Stimulated activated naive B cell treated with anti-CD40 and anti-IgM and Interleukin-4, amounts not matched to agents 10 μg/mL and 1 μg/mL and 100 μg/mL, for 72 hours (primary cell): ENCODE measurements at places on chromosomes 3 and 15.

GRCh38 chr3:81761904-81762580, 597 bp upstream of the GBE1 start:
- DNase-seq, result no peak

GRCh38 chr15:86336051-86336788, 256.5 kb downstream of the AGBL1 start:
- no peak for DNase-seq

DNA sequence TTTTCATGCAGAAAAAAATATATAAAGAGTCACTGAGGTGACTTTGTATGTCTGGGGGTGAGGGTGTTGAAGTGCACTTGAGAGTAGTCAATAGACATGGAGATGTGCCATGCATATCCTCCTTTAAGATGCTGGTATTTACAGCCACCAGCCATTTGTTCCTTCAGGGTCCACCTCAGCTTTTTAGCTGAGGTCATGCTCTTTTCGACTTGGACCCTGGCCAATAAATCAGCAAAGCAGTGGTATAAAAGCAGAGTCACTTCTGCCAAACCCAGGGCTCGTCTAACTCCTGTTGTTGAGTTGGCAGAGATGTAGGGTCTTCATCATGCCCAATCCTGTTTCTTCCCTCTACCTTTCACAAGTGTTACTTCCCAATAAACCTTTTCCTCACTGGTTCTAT, 75.1 kb upstream of the OSTN start:
- DNase-seq, result no peak

- DNase-seq, result no peak
These were observed 420.7 kb downstream of the ZNF385D start for GRCh38 chr3:21330293-21330692.

GRCh38 chr3:7333125-7333524, 472.2 kb downstream of the GRM7 start:
- DNase-seq, result no peak

DNA sequence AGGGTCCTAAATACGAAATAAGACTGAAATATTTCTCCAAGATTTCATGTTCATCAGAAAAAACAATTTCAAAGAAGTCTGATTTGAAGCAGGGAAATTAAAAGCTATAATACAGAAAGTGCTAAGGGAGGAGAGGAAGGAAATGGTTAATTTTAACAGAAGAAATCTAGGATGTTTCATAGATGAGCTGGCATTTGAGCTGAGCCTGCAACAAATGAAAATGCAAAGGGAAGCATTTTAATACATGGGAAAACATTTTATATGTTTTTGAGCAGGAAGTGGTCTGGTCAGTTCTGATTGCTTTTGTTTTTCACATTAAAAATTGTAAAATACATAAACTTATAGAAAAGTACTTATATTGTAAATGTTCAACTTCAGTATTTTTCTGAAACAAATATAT, 17.2 kb upstream of the RAP2B start:
- no peak for DNase-seq

GRCh38 chr3:122988508-122988907, 39.1 kb downstream of the SEMA5B start:
- no peak for DNase-seq

DNA sequence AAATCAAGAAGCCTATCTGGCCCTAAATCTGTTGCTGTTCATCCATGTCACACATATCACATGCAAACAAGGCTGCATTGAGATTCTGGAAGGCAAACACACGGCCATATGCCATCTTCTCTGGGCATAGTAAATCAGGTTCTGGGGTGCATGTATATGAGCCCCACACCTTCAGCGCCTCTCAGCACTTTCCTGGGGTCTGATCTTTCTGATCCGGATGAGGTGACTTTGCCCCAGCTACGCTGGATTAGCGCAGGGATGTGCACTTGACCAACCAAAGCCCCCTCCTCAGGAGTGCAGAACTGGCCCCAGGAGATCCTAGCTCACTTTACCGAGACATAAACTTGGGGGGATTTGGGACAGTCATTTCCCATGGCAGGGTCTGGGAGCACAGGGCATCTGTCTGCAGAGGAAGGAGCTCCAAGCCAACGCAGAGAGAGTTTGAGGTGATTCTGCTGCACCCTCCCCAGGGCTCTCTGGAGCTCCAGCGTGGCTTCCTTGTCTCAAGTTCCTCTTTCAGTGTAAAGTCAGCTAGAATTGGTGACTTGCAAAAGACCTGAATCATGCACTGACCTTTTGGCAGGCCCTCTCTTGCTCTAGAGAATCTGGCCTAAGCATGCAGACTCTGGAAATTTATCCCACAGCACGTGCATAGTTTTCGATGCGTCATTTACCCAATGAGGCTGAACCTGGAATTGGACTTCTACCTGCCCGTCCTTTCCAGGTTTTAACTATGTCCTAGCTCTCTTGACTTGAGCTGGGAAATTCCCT, 63.5 kb upstream of the KLF13 start:
- peak; percentile 68 for DNase-seq

GRCh38 chr3:42691816-42692666, 6.7 kb downstream of the KLHL40 start:
- DNase-seq, result no peak

DNA sequence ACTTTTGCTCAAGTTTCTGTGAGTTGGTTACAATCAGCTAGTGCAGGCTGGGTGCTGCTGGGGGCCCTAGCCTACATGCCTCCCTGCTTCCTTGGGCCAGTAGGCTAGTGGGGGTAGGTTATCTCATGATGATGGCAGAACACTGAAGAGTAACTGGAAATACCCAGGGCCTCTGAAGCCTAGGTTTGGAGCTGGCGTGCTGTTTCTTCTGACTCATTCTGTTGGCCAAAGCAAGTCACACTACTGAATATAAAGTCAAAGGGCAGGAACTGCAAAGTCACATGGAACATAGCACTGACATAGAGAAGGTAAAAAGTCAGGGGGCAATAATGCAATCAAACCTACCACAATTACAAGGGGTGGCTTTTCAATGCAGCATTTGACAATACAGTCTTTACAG, 34.5 kb downstream of the RASGRP1 start:
- DNase-seq, result no peak

DNA sequence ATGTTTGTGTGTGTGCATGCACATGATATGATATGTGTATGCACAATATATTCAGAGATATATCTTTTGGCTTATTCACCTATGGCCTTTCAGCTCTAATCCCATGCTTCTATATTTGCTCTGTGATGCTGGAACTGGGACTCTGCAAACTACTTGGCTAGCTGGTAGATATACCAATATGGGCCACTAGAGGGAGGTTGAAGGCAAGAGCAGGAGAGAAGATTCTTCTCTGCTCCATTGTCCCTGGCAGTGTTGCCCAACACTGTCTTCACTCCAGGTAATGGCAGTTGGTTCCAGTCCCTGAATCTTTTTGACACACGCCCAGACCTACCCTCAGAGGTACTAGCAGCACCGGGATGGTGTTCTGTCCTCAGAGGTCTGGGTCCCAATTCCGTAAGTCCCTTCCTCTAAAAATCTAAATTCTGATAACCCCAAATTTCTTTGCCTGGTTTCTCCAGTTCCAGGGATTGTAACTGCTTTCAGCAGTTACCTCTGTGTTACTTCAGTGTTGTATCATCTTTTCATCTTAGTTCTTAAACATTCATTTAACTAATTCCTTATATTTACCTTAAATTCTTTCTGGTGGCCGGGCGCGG, 44.7 kb downstream of the GTPBP8 start:
- peak; percentile 9 for DNase-seq

DNA sequence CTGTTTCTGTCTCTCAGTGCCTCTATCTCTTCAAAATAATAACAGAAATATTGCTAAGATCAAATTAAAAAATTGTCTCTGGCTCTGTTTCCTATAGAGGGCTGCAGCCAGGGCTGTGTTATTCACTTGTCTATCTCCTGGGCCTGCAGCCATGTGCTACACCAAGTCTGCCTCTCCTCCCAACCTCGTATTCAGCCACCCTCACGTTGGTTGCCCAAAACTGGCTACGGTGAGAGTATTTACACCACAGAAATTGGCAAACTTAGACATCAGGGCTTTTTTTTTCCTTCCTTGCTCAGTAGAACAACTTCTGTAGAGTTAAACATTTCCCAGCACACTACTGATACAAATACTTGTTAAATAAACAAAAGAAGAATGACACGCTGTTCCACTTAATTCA, 320.9 kb upstream of the ICE2 start:
- no peak for DNase-seq

DNA sequence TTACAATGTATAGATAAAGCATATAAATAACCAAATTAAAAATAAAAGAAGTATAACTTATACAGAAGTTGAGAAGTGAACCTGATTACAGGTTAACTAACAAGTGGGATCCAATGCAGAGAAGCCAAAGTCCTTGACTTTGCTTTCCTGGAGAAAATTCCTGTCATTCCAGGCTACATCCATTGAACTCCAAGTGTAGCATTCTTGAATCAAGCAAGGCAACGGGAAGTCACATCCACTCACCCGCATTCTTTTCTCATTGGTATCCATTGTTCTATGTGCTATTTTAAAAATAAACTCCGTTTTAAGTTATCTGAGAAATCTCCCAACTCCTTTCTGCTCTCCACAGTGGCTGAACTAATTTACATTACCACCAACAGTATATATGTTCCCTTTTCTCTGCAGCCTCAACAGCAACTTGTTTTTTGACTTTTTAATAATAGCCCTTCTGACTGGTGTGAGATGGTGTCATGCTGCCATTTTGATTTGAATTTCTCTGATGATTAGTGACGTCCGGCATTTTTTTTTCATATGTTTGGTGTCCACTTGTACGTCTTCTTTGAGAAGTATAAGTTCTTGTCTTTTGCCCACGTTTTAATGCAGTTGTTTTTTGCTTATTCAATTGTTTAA, 534.3 kb downstream of the ROBO1 start:
- DNase-seq, result no peak

DNA sequence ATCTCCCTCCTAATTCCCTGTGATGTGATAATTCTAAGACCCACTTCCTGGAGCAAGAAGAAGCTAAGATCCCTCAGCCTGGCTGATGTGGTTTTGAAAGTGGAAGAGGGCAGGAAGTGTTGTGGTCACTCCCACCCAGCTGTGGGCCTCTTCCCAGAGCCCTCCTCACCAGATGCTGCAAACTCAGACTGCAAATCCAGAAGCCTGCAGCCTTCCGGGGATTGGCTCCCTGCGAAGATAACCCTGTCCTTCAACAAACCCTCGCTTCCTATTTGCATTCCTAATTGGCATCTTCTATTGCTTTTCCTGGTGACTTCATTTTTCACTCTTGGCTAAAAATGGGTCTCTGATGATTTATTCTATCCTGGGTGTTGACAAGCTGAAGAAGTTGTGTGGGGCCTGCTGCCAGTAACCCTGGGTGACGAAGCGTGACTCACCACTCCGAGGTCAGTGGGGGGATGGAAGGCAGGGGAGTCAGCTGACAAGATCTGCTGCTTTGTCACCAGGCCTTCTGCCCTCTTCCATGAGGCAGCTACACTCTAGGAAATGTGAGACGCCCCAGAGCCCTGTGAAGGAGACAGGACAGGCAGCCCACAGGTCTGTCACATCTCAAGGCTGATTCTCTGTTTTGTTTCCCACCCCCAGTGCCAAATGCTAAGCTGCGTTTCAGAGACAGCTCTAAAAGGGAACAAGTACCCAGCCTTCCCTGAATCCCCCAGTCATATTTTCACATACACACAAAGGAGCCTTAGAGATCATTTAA, 99.7 kb upstream of the LIPC start:
- peak; percentile 26 for DNase-seq

- DNase-seq, result no peak
These were observed 33.7 kb downstream of the CORO2B start for GRCh38 chr15:68612503-68612902.

DNA sequence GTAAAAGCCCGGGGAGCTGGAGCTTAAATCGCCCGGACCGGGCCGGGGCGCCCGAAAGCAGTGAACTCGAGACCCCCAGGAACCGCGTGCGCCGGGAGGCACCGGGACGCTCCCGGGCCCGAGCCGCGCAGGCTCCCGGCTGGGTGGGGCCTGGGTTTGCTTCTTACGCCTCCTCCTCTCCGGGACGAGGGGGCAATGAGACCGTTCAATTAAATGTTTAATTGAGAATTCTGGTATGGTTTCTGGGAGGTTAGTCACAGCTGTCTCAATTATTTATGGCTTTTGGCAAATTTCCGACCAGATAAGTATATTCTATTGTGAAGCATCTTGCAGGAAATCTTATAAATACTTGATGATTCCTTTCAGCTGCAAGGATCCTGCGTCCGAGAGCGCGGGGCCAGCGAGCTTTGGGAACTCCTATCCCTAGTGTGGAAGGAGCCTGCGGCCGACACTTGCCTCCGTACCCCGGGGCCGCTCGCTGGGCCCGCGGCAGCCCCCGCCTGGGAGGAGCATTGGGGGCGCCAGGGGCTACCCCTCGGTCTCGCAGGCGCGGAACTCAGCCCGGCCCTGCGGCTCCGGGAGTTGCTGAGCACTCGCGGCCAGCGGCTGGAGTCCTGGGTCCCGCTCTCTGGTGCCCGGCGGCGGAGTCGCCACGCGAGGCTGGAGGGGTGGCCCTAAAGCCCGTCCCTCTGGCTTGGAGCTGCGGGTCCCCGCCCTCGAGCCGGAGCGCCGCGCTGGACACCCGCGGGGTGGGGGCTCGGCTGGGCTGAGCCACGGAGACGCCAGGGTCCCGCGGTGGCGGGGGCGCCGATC, 10.3 kb downstream of the ISL2 start:
- DNase-seq, result no peak

- DNase-seq, result no peak
These were observed 12.6 kb upstream of the IGF2BP2 start for GRCh38 chr3:185837414-185837813.

- DNase-seq, result no peak
These were observed 124.5 kb downstream of the THSD4 start for GRCh38 chr15:71239592-71240364.

DNA sequence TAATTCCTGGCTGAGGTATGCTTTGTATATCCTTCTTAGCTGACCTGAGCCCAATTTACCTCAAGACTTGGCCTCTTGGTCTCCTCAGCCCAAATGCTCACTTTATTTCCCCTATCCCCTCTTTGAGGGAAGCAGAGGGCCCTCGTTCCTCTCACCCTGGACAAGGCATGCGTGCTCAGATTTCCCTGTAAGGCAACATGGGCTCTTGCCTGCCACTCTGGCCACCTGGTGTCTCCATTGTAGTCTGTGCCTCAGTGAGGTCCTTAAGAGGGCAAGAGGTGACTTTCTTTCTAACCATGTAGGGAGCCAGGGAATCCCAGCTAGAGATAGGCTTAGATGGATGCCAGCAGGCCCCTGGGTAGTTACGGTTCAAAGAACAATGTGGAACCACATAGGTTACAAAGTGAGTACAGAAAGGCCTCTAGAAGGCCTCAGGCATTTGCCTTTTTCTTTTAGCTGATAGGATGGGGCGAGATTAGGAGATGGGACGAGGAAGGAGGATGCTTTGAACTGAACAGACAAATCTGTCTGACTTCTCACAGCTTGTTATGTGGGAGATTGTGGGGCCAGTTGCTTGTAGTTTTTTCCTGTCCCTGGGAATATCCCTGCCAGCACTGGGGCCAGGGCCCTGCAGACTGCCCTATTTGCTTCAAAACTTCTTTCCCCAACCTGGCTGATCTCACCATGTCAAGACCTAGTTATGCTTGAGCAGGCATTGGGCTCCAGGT, 1.1 kb upstream of the INTS14 start:
- DNase-seq, result no peak

DNA sequence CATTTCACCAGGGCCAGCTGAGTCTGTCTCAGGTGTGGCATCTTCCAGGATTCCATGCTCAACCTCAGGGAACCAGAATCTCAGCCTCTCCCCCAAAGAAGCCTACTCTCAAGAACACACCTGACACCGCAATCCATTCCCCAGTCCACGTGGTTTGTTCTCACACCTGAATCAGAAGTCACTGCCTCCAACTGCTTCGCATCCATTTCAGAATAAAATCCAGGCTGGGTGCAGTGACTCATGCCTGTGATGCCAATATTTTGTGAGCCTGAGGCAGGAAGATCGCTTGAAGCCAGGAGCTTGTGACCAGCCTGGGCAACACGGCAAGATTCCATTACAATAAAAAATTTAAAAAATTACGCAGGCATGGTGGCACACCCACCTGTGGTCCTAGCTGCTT, 212.2 kb downstream of the FOXP1 start:
- DNase-seq, result no peak
